ENCODE measurements at places on chromosomes 3 and 15. TPM values are rescaled to one million over a fixed set of nuclear protein-coding genes. Genes with fewer than 3 reads are reported as not detected.
A peak's percentile ranks its signal among the peaks of the same experiment; 100 is the strongest.

The RASGRF1 gene
- 0.32 TPM for total RNA-seq

The FAM227B gene
- total RNA-seq: 6.5 TPM

The SI gene
- total RNA-seq: not detected

The SCN11A gene
- total RNA-seq: not detected

The DUOX2 gene
- total RNA-seq: not detected

The ADAMTSL3 gene
- total RNA-seq: not detected

The PSTPIP1 gene
- not detected for total RNA-seq

The FETUB gene
- not detected for total RNA-seq

The GOLGA6A gene
- total RNA-seq: not detected

The FOXB1 gene
- not detected for total RNA-seq

The EXD1 gene
- not detected for total RNA-seq

The CAMK2N2 gene
- total RNA-seq: 1.1 TPM

The BFSP2 gene
- not detected for total RNA-seq

The IQCB1 gene
- 28.5 TPM for total RNA-seq

DNA sequence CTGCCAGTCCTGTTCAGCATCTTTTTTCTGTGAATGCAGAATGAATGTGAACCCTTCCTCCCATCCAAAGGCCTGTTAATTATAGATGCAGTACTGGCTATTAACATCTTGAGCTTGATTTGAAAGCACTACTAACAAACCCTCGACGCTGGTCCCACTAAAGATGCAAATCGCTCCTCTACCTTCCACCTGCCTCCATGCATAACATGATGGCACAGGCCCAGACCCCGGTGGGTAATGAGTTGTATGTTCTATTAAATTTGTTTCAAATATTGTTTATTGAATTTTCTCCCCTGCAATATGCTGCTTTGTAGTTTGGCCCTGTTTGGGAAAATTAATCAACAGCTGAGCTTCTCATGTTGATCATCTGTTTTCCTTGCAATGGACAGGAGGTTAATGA, 69.3 kb downstream of the RAB11A start:
- DNase-seq: no peak

DNA sequence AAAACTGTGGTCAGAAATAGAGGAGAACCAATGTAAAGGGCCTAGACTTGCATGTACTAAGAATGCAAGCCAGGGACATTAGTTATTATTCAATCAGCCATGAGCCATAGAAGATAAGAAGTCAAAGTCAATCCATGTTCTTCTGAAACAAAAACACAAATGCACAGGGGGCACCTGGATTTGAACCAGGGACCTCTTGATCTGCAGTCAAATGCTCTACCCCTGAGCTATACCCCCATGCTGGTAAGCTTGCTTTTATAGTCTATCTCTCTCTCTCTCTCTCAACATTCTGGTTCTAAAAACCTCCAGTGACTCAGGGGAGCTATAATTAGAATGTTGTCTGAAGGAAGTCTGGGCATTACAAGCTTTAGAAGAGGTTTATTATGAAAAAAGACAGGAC, 85.6 kb upstream of the ACP3 start:
- DNase-seq: peak; percentile 26

GRCh38 chr3:119362010-119362409, 67.8 kb downstream of the ARHGAP31 start:
- DNase-seq: no peak

DNA sequence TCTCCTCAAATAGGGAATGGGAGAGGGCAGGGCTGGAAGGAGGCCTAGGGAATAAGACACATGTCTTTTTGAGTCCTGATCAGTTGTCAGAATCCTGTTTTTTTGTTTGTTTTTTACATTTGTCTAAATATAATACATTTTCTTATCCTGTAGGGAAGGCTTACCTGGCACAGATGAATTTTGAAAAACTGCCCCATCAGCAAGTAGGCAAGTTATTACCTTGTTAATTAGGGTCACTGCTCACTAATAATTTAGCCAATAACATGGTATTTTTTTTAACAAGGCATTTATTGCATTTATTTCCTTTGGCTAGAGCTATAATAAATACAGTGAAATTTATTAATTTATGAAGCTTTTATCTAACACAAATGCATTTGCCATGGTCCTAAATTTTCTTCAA, 423.2 kb upstream of the ONECUT1 start:
- no peak for DNase-seq

DNA sequence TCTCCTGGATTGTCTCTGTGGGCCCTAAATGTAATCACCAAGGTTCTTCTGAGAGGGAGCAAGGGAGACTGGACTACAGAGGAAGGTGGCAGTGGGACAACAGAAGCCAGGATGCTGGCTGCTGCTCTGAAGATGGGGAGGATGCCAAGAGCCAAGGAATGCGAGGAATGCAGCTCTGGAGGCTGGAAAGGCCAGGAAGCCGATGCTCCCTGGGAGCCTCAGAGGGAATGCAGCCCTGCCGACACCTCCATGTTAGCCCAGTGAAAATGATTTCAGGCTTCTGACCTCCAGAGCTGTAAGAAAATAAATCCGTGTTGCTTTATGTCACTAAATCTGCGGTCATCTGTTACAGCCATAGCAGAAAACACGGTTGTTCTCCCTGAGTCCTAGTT, 44.1 kb downstream of the UMPS start:
- DNase-seq: peak; percentile 92

DNA sequence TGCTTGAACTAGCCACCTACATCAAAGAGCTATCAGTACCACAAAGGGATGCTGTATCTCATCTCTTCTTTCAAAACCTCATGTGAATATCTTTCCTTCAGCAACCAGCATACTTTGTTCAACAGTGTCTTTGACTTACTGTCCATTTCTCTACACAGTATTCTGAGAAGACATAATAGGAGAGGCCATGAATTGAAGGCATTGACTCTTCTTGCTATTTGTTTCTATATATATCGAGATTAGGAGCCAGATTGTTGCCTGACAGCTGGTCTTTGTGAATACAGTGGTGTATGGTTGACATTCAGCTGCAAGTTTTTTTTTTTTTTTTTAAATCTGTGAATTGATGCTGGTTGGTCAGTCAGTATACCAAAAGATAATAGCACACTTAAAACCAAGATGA, 12.1 kb upstream of the CSRNP1 start:
- DNase-seq: no peak

- DNase-seq: no peak
Observed at GRCh38 chr3:127849368-127849767, 27.1 kb upstream of the MGLL start.

DNA sequence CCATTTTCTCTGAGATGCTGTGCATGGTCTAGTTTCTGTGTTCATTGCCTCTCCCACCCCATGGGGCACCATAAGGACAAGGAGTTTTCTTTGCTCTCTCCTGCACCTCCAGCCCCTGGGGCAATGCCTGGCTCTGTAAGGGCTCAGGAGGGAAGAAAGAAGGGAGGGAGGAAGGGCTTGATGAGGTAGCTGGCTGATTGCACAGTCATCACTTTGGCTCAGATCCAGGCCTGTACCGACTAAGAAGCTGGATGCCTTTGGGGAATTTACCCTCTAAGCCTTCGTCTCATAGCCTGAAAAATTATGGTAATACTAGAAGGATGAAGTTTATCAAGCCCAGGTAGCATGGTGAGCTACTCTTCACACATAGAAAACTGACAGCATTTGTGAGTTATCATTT, 382.9 kb downstream of the GABRG3 start:
- no peak for DNase-seq

GRCh38 chr15:92934716-92935115, 34.6 kb downstream of the CHD2 start:
- no peak for DNase-seq

- DNase-seq: no peak
Observed at GRCh38 chr3:27138005-27138404, 231.2 kb downstream of the NEK10 start.

- no peak for DNase-seq
Observed at GRCh38 chr15:82532991-82533481, 7.2 kb downstream of the RPS17 start.

GRCh38 chr3:57778494-57778893, 22.4 kb downstream of the SLMAP start:
- DNase-seq: no peak

- no peak for DNase-seq
Observed at GRCh38 chr15:71091601-71092000, 23.7 kb upstream of the THSD4 start.

DNA sequence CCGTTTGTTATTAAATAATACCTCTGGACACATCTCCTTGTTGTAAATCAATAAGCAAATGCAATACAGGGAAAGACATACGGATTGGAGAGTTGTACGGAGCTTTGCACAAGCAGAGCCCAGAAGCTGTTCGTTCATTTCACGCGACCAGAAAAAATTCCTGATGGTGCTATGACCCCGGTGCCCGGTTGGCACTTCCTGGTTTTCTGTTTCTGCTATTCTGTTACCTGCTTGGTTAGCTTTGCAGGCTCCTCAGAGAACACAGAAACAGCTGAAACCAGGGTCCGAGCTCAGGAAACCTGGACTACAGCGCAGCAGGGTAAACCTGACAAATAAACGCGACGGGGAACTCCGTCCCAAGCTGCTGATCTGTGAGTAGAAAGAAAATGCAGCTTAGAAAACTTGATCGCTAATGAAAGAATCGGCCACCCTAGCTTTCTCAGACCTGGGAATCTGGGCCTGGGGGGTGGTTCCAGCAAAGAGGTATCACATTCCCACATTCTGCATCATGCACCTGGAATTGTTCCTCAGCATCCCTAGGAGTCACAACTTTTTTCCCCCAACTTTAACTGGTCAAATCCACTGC, 845 bp downstream of the CNTN3 start:
- no peak for DNase-seq

DNA sequence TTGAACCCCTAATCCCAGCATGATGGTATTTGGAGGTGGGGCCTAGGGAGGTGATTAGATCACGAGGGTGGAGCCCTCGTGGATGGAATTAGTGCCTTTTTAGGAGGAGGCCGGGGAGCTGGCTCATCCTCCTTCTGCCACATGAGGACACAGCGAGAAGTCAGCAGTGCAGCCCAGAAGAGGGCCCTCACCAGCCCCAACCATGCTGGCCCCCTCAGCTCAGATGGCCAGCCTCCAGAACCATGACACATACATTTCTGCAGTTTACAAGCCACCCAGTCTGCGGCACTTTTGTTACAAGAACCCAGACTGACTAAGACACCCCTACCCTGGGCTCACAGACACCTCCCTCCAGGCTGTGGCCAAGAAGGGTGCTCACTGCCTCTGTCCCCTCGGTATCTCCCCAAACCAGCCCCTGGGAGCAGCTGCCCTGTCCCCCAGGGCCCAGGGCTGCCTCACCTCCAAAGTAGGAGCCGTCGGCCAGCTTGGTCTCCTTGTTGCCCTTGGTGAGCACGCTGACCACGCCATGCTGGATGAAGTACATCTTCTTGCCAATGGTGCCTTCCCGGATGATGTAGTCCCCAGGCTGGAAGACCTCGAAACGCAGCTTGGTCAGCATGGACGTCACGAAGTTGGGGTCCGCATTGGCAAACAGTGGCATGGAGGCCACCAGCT, 44.1 kb downstream of the HCN4 start:
- peak; percentile 13 for DNase-seq

GRCh38 chr3:60998858-60999257, 252.4 kb downstream of the FHIT start:
- no peak for DNase-seq

GRCh38 chr3:194206320-194206719, 70.4 kb downstream of the HES1 start:
- no peak for DNase-seq

DNA sequence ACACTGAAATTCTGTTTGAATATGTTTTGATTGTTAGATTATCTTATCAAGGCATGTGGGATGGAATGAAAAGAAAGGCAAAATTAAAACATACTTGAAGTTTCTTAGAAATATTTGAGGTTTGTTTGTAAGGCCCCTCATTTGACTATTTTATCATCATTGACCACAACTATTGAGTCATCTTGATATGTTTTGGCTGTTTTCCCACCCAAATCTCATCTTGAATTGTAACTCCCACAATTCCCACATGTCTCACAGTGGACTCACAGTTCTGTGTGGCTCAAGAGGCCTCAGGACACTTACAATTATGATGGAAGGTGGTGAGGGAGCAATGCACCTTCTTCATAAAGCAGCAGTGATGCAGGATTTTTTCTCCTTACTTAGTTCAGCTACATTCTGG, 917.1 kb downstream of the PLOD2 start:
- peak; percentile 18 for DNase-seq

DNA sequence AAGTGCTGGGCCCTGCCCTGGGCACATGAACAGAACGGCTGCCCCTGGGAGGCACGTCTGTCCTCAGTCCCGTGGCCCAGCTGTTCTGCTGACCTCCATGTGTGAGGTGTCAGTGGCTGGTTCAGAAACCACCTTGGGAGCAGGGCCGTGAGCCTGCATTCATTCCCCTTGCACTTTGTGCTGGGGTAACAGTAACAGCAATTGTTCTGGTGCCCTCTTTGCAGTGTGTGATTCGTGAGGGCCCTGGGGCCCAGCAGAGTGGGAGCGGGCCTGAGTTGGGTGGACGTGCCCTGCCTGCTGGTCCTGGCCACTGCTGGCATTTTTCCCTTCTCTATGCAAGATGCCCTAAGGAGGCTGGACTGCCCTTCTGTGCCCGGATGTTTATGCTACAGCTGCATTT, 50.4 kb upstream of the MYZAP start:
- no peak for DNase-seq

- DNase-seq: no peak
Observed at GRCh38 chr15:52503788-52504496, 24.7 kb downstream of the MYO5A start.

GRCh38 chr15:72222393-72222792, 8.6 kb downstream of the PKM start:
- peak; percentile 74 for DNase-seq

- no peak for DNase-seq
Observed at GRCh38 chr3:104943974-104944373, 422.7 kb upstream of the ALCAM start.

DNA sequence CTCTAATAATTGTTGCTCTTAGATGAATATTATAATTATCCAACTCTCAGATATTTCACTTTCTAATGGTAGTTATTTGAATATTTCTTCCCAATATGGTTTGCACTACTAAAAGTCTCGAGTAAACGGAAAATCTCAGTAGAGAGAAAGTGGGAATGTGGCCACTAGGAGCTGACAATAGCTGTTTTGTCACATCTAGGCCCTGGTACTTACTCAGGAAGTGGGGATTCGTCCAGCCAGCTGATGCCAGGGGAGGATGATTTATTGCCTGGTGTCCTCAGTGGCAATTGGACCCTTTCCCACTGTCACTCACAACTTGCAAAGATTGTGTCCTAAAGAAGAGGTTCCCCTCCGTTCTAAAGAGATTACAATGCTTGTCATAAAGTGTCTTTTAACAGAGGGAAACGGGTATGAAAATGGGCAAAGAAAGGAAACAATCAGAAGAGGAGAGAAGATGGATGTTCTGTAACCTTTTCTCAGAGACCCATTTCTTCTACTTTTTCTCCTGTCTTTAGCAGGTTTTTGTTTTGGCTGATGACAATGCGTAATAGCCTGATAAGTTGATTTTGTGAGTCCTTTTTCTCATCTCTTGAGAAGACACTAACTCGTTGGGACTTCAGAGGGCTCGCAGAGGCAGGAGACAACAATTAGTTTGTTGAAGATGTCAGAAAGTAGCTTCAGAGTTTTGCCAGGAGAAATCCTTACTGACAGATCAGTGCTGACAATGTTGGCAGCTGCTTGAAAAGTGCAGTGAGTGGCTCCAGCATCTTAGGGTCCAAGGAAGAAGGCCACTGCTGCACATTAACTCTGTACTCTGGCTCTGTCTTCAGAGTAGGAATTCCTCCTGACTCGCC, 320.6 kb downstream of the MECOM start:
- peak; percentile 5 for DNase-seq

All from M059J (cell line).